ENCODE measurements at places on chromosomes 16 and 17. TPM values are rescaled to one million over a fixed set of nuclear protein-coding genes. Genes with fewer than 3 reads are reported as not detected.

GRCh38 chr16:77834635-77835540 lies 46.5 kb downstream of the VAT1L start:
- no peak for DNase-seq

Gene CCDC200
- total RNA-seq: not detected

Gene ESRP2
- 78.9 TPM for total RNA-seq

- no peak for DNase-seq
Observed at GRCh38 chr17:73533781-73534180, 110.5 kb downstream of the SDK2 start.

- no peak for DNase-seq
Observed at GRCh38 chr17:81242421-81243332, 3.6 kb downstream of the NDUFAF8 start.

Gene TNFRSF17
- 0.55 TPM for total RNA-seq

DNA sequence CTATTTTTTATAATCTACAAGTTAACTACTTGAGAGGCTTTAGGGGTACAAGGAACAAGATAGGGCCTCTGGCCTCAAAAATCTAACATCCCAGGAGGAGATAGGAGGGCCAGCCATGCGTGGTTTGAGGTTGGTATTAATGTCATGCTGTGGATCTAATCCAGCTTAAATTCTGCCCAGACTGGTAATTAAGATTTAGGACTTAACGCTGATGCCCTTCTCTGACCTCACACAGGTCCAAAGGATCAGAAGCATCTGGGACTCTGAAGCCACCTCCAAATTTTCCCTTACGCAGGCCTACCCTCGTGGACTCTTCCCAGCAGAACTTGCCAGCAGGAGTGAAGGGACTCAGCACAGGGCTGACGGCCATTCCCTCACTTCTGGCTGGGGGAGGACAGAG lies 15.1 kb downstream of the SLC6A4 start:
- no peak for DNase-seq

DNA sequence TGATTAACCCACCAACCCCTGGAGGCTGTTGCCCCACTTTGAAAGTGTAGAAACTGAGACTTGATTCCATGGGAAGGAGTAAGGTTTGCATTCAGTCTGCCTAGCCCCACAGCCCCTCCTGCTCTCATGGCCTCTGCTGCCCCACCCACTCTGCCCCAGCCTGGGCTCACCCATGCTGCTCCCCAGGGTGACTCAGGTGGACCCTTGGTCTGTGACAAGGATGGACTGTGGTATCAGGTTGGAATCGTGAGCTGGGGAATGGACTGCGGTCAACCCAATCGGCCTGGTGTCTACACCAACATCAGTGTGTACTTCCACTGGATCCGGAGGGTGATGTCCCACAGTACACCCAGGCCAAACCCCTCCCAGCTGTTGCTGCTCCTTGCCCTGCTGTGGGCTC lies 6.5 kb downstream of the PRSS41 start:
- no peak for DNase-seq

Gene ATP2A3
- 3.9 TPM for total RNA-seq

DNA sequence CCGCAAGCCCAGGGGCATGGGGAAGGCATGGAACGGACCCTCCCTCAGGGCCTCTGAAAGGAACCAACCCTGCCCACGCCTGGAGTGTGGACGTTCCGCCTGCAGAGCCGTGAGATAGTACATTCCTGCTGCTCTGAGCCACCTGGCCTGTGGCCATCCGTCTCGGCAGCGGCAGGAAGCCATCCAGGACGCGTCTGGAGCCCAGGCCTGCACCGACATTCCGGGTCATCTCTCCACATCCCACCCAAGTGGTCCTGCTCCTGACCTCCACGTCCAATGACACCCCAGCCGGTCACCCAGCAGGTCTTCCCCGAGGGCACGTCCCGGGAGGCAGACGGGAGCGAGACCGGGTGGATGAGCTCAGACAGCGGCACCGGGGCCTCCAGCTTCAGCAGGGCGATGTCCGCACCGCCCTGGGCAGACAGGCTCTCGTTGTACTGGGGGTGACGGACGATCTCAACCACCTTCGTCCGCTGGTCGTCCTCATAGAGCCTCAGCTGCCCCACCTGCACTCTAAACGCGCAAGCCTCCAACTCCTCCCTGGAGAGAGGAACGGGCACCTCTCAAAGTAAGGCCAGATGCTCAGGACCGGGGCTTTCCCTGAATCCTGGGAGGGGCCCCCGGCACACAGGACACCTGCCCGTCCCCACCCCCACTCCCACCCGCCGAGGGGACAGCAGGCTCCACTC lies 21.3 kb upstream of the UBE2I start:
- peak; percentile 38 for DNase-seq

Gene MT1A
- 141 TPM for total RNA-seq

DNA sequence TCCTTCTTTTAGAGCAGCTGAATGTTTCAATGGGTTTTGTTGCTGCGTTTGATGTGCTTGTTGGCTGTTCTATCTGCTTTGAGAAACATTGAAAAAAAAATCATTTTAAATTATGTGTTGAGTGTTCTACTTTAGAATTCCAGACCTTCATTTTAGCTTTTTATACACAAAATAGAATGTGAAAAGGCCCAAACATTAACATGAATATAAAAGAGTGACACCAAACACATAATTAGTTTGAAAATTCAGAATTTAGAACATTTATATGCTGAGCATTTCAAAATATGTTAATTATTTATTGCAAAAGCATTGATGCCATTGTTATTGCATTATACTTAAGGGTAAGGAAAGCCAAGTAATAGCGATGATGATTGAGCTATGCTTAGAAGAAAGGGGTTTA lies 2.9 kb downstream of the NFAT5 start:
- DNase-seq: no peak

GRCh38 chr17:69696650-69697049 lies 282.2 kb downstream of the MAP2K6 start:
- DNase-seq: no peak

DNA sequence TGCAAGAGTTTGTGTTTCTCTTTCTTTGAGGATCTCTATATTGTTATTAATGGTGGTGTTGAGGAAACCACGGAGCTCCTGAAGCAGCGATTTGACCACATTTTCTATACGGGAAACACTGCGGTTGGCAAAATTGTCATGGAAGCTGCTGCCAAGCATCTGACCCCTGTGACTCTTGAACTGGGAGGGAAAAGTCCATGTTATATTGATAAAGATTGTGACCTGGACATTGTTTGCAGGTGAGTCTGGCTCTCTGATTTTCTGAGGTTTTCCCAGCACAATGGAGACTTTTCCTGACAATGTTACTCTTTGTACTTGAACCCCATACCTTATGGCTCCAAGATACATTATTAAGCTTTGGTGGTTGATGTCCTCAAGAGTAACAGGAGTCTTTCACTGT lies 7.8 kb downstream of the ALDH3A2 start:
- peak; percentile 68 for DNase-seq

DNA sequence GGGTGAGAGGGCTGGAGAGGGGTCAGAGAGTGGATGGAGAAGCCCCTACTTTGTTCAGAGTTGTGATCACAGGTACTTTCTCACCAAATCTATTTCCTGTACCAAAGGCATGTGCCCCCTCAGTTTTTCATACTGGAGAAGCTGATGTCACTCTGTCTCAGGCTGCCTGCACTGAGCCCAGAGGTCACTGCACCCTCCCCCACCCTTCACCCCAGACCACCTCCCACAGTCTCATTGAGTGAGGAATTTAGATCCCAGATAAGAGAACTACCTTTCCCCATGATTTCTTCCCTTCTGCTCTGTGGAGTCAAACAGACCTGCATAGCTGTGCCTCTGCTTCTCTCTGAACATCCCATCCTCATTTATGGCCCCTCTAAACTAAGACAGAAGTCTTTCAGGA lies 140.0 kb upstream of the IRX6 start:
- no peak for DNase-seq

GRCh38 chr16:15856901-15857698 lies at the start of gene MYH11:
Gene MYH11 (minus strand): TSS chr16:15857028. CDS start chr16:15838252, 18,776 bp downstream.
- DNase-seq: no peak

GRCh38 chr17:36627101-36627500 lies 25.7 kb downstream of the MRM1 start:
- DNase-seq: no peak

- DNase-seq: no peak
Observed at GRCh38 chr17:80731323-80731722, 186.7 kb downstream of the RPTOR start.

DNA sequence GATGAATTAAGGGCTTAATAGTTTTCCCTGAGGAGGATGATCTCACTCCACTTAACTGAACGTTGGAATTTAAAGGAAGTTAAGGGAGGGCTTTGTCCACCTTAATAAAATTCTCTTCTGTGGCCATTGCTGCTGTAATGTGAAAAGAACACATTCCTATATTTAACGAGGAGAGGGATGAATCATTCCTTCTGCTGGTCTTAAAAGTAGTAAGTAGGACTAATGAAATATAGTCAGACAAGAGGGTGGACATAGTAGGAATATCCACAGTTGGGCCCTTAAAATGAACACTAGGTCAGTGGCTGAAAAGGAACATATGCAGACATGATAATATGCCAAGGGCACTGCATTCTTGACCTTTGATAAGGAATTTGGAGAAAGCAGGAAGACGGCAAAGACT lies 405.6 kb downstream of the PMP22 start:
- no peak for DNase-seq

DNA sequence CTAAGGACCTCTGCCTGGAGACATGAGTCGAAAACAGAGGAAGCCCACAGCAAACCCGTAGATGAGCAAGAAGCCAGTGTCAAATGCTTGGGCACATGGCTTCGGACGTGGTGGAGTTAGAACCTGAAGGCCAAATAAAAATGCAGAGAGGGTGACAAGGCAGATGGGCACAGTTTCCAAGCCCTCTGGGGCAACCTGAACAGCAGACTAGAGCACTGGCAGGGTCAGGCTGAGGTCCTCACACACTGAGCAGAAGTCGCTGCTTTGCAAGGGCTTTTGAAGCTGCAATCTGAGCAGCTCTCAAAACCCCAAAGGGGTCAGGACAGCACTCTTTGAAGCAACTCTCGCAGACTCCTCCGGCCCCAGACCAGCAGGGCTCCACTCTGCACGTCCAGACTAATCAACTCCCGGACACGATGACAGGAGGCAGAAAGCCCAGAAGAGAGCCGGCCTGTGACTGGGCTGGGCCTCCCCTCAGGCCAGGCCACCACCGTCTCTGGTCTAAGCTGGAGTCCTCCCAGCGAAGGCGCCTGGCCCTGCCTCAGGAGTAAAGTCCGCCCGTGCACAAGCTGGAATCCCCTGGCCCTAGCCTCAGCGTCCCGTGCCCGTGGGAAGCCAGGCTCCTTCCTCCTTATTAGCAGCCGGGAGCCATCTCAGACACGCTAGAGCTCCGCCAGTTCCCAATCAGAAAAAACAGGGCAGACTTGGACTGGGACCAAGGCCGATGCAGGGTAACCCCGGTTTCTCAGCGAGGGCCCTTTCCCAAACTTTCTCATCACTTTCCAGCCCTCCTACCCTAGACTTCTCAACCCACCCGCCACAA lies 924 bp downstream of the SMARCD2 start:
- DNase-seq: peak; percentile 79
